Glutamatergic neuron (in vitro differentiated cells): ENCODE measurements at places on chromosomes 2 and 18. TPM values are rescaled to one million over a fixed set of nuclear protein-coding genes. Genes with fewer than 3 reads are reported as not detected.

GRCh38 chr2:46151577-46151976 is 145.6 kb upstream of the EPAS1 start:
- peaks cover 4% of the 10 kb centered on the region for H3K27me3 ChIP-seq
- no peaks in the 10 kb centered on the region for H3K4me1 ChIP-seq
- no peaks in the 10 kb centered on the region for H3K36me3 ChIP-seq
- no peak overlapping the region for H3K27ac ChIP-seq
- H3K4me3 ChIP-seq: no peak overlapping the region
- no peak for DNase-seq

The EGR4 gene
- not detected for total RNA-seq

DNA sequence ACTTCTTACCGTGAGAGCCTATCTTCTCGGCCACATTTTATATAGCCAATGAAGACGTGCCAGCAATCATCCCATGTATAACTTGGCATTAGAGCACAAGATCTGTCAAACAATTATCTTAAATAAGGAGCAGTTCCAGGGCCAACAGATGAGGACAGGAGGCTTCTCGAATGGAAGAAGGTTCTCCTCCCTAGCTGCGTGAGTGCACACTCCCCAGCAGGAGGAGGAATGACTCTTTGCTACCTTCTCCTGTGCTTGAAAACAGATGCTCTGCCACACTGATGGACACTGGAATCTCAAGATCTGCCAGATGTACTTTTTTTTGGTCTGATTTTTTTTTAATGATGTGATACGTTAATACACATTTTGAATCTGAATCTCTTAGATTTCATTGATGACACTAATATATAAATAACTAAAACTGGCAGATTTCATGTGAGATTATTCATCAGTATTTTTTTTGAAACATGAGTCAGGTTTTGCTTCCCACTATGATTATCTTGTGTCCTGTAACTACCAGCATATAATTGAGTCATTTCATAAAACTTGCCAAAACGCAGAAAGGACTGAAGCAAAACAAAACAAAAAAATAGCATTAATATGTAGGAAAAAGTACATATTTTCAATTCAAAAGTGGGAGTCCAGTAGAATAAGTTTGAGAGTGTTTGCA is 626 bp upstream of the VIT start:
- no peaks in the 10 kb centered on the region for H3K4me1 ChIP-seq
- H3K4me3 ChIP-seq: no peak overlapping the region
- no peak overlapping the region for H3K27ac ChIP-seq
- H3K36me3 ChIP-seq: no peaks in the 10 kb centered on the region

GRCh38 chr2:2633017-2633416 is 301.9 kb upstream of the MYT1L start:
- H3K27ac ChIP-seq: no peak overlapping the region
